ENCODE measurements at places on chromosomes 5 and 9.

GRCh38 chr5:144142824-144143162 lies 27.7 kb downstream of the YIPF5 start:
- no peak for DNase-seq

- no peak for DNase-seq
Measured at GRCh38 chr9:125202846-125203618, 2.7 kb downstream of the RABEPK start.

GRCh38 chr9:76913467-76913866 lies 7.6 kb upstream of the PRUNE2 start:
- DNase-seq, result no peak

- no peak for DNase-seq
Measured at GRCh38 chr9:29422438-29422837, 1849.2 kb upstream of the C9orf72 start.

- peak; percentile 56 for DNase-seq
Measured at GRCh38 chr5:67209141-67209771, 12.7 kb upstream of the CD180 start.

DNA sequence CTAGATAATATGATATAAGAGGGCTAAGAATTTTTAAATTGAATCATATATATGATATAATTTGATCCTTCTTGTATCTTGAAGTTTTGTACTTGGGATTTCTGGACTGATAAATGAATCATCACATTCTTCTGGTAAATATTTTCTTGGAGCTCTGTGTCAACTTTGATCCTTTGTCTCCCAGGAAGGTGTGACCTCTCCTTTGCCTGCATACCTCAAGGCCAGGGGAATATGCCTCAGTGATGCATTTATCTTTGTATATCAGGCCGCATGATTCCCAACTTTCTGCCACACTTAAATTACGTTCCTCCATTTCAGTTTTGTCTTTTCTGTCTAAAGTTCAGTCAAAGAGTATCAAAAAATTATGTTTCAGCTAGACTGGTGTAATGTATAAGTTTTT lies 101.2 kb downstream of the NLN start:
- no peak for DNase-seq
